Colonic mucosa (tissue), 4 donors: ENCODE measurements at places on chromosomes 1 and 21. TPM values are rescaled to one million over a fixed set of nuclear protein-coding genes. Genes with fewer than 3 reads are reported as not detected.

DNA sequence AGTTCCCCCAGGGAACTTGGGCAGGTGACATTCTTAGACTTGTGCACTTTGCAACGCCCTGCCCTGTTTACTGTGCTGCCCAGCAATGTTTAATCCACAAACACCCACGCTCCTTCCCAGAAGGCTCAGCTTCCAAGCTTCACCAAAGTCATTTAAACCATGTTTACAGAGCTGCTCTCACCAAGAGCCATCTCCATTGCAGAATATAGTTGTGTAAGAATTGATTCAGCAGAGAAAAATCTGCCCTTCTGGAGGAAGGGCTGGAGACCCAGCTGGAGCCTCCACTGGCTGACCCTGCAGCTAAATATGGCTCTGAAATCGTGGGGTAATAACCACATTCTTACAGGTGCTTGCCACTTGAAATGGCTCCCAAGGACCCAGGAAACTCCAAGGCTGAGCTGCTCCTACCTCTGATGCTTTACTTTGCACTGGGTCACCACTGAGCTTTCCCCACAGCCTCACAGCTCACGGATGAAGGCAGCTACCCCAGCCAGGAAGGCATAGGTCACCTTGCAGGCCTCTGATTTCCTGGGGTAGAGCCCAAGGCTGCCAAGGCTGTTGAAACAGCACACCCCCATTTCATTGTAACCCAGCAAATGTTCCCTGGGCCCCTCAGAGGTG lies 8.7 kb downstream of the CAPN2 start:
- peaks cover 3% of the 10 kb centered on the region for H3K36me3 ChIP-seq
- peak; percentile 83 for DNase-seq
- no peaks in the 10 kb centered on the region for H3K27me3 ChIP-seq
- peaks cover 39% of the 10 kb centered on the region for H3K4me1 ChIP-seq
- peak overlapping the region; percentile 84 for H3K27ac ChIP-seq
- no peak overlapping the region for H3K4me3 ChIP-seq

HSPB7 gene
- total RNA-seq, result 1.1 TPM

DNA sequence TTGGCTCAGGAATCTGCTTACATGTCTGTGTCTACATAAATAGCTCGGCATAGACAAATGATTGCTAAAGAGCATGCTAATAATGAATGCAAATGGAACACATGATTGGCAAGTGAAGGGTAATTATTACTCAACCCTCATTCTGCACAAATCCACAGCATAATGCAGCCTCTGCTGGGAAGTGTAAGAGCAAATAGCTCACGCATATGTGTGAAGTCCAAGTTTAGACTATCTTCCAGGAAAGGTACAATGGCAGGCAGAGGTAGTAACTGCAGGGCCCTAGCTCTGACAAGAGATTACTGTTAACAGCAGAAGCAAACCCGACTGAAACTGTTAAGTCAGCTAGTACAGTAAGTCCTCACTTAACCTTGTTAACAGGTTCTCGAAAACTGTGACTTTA lies 7.0 kb upstream of the IL6R start:
- no peak for DNase-seq
- no peak overlapping the region for H3K27ac ChIP-seq
- no peaks in the 10 kb centered on the region for H3K4me1 ChIP-seq

DNA sequence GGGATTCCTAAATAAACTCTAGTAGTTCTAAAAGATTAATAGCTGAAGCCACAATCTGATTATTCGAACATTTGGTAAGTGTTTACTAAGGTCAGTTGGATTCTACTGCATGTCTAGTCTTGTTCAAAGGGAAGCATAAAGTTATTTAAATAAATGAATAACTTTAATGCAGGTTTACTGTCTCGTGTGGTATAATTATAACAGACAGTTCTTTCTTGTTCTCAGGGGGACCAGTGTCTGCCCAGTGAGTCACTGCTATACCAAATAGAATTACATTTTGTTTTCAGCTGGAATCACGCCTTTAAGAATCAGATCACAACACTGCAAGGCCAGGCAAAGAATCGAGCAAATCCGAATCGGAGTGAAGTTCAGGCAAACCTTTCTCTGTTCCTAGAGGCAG lies 45.1 kb downstream of the SMG7 start:
- no peaks in the 10 kb centered on the region for H3K36me3 ChIP-seq
- H3K4me3 ChIP-seq, result no peak overlapping the region
- H3K4me1 ChIP-seq, result peaks cover 10% of the 10 kb centered on the region
- no peak for DNase-seq
- no peak overlapping the region for H3K27ac ChIP-seq

RHEX gene
- total RNA-seq, result 1.1 TPM

- H3K36me3 ChIP-seq, result peaks cover 11% of the 10 kb centered on the region
- no peak for DNase-seq
- no peak overlapping the region for H3K27ac ChIP-seq
- no peak overlapping the region for H3K4me3 ChIP-seq
These were observed 2.7 kb downstream of the ZBTB18 start for GRCh38 chr1:244053831-244054230.

DNA sequence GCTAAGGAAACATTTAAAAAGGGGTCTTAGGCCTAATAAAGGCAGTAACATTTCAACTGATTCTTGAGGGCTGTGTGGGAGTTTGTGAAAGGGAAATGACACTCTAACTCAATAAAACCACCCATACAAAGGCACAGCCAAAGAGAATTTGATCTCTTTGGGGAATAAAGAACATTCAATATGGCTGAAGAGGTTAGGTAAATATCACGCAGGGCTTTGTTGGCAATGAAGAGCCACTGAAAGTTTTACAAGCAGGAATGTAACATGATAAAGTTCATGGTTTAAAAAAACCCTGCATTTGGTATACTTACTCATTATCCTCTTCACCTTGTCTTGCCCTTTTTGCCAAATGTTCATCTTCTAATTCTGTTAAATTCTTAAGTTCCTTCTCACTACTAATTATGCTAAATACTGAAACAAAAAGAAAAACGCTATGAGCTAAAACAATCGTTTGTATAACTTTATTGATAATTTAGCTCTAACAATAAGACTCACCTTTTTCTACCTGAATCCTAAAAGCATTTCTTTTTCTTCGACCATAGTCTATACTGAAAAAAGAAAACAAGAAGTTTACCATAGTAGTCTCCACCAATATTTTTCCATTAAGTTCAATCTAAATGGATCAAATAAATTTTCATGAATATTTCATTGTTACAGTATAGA lies 12.5 kb downstream of the NVL start:
- no peaks in the 10 kb centered on the region for H3K4me1 ChIP-seq
- no peak for DNase-seq
- H3K36me3 ChIP-seq, result no peaks in the 10 kb centered on the region
- H3K4me3 ChIP-seq, result no peak overlapping the region
- peak overlapping the region; percentile 61 for H3K27ac ChIP-seq

DNA sequence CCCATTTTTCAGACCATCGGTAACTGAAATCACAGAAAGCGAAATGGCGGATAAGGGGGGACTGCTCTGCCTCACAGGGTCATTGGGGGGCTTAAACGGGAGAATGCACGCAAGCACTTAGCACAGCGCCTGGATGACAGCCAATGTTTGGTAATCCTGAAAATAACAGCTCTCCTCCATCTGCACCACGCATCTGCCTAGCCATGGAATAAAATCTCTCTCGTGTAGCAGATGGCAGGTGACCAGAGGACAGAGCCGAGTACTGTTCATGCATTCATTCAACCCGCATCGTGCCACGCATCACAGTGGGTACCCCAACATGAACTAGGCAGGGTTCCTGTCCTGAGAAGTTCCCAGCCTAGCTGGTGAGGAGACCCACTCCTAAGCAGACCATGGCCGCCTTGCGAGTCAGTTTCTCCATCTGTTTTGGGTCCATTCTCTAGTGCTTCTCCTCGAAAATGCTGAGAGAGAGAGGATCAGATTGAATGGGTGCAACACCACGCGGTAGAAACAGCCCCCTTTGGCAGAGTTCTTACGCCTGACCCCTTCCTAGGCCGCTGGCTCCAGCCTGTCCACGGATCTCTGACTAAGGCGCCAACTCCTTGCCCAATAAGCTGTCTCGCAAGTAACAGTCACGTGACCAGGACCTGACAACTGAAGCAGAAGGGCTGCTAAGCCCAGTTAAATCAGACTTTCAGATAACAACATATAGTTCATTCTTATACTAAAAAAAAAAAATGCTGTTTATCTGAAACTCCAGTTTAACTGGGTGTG lies 7.3 kb downstream of the SLC1A7 start:
- no peaks in the 10 kb centered on the region for H3K36me3 ChIP-seq
- no peaks in the 10 kb centered on the region for H3K27me3 ChIP-seq
- no peak overlapping the region for H3K4me3 ChIP-seq
- no peaks in the 10 kb centered on the region for H3K4me1 ChIP-seq
- peak; percentile 61 for DNase-seq
- no peak overlapping the region for H3K27ac ChIP-seq

GRCh38 chr1:246709196-246709595 lies 15.0 kb upstream of the SCCPDH start:
- H3K4me3 ChIP-seq, result no peak overlapping the region
- H3K4me1 ChIP-seq, result no peaks in the 10 kb centered on the region
- no peaks in the 10 kb centered on the region for H3K27me3 ChIP-seq

- H3K36me3 ChIP-seq, result no peaks in the 10 kb centered on the region
- peak overlapping the region; percentile 95 for H3K27ac ChIP-seq
- peak; percentile 22 for DNase-seq
- H3K4me3 ChIP-seq, result peak overlapping the region; percentile 93
- peaks cover 8% of the 10 kb centered on the region for H3K4me1 ChIP-seq
These were observed 1.0 kb downstream of the ANGEL2 start for GRCh38 chr1:213014642-213015041.
